Activated T-helper 1 cell treated with Interleukin-2 at 50 U/mL for 16 hours (primary cell): ENCODE measurements at places on chromosomes 7 and 10.

DNA sequence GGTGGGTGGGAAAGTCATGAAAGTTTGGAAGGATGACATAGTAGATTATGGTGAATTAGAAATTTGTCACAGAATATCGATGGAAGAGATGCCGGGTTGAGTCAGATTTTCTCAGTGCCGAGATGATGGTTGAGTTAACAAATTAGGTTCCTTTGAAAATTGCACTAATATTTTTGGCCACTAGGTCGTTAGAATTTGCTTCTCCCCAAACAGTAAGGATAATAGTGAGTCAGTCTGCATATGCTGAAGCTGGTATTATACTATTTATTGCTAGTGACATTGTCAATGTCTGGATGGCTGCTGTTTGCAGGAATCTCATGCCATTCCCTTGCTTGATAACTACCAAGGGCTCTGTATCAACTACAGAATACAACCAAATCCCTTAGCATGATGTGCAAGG, 37.7 kb upstream of the MINDY3 start:
- DNase-seq = no peak

GRCh38 chr10:113202011-113202410, 252.0 kb downstream of the TCF7L2 start:
- no peak for DNase-seq

GRCh38 chr7:154953006-154953684, 49.8 kb downstream of the PAXIP1 start:
- DNase-seq = peak; percentile 38

DNA sequence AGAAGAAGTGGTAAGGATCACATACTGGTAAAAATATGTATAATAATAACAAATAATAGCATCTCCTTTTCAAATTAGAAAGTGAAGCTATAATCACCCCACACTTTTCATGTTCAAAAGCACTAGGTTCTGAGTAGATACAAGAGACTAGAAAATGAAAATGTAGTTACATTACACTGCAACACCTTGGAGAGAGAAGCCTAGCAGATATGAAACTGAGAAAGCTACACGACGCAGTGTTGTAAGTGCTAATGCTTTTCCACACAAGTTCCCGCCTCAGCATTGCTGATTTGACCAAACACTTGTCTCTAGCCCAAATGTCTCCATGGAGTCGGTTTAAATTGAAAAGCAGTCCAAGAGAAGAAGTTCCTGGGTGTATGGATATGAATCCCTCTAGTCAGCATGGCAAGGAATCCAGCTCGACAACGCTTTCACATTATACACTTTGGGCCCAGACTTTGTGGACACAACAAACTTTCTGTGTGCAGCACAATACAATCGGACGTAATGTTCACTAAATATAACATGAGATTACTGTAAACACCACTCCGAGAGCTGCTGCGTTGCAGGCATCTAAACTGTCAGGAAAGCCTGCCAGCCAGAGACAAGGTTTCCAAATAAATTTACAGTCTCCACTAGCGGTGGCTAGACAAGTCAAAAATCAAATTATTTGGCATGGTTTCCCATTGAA, 1.7 kb downstream of the PDE1C start:
- no peak for DNase-seq

DNA sequence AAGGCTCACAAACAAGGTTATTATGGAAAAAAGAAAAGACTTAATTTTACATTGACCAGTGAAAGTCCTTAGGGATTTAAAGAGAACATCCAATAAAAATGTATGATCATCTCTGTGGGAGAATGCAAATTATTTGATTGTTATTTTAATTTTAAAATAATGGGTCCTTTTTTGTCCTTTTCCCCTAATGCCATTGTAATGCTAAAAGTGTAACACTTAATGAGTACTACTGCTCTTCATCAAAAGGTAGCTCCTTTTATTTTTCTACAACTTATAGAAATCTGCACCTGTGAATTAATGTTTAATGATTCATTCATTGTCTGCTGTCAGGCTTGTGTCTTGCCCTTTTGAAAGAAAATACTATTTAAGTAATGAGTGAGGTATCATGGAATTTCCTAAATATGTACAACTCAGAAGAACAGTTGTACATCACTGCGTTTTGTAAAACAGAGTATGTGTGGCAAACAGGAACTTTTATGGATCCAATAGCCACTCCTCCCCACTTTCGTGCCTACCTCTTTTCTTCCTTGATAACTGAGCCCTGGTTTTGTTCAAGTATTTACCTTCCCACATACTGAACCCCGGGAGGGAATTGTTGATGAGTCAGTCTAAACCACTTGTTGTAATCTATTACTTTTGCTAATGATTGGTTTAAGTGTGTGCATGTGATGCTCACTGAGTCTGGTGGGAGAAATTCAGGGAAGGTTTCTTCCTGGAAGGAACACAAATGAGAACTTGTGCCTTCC, 19.9 kb upstream of the TRUB1 start:
- no peak for DNase-seq

- DNase-seq = no peak
Observed at GRCh38 chr7:106569500-106569929, 91.4 kb downstream of the CCDC71L start.

DNA sequence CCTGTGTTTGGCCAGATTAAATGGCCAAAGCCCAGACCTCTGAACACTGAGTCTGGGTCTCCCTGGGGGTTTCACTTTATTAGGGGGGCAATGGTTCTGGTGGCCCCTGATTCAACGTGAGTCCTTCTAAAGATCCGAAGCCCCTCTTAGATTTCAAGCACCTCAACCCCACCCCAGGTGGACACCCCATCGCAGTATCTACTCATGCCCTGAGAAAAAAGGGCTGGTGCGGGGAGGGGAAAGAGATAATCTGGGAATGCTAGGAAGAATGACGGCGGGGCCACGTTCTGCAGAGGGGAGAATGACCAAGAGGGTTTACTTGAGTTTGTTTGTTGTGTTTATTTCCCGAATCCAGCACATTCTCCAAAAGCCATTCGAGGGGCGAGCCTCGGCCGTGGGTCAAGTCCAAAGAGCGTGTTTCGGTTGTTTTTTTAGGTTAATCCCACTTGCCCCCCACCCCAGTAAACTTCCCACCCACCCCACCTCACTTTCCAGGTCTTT, 832 bp downstream of the PDLIM1 start:
- DNase-seq = no peak

- DNase-seq = no peak
Observed at GRCh38 chr10:103739039-103739764, 116.2 kb downstream of the SH3PXD2A start.

DNA sequence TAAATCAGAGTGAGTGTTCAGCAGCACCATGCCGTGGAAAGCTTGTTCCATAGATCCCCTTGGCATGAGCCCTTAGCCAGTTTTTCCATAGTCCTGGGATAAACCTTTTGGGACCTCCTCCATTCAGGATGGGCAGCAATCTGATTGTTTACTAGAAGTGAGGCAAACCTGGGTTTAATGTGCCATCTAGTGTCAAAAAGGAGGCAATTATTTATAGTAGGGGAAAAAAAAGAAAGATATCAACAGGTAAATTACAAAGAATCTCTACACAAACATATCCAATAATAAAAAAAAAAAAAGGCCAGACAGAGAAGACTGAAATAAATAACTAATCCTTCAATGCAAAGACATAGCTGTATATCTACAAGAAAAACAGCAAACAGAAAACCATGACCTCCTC, 229.0 kb upstream of the STK17A start:
- no peak for DNase-seq

DNA sequence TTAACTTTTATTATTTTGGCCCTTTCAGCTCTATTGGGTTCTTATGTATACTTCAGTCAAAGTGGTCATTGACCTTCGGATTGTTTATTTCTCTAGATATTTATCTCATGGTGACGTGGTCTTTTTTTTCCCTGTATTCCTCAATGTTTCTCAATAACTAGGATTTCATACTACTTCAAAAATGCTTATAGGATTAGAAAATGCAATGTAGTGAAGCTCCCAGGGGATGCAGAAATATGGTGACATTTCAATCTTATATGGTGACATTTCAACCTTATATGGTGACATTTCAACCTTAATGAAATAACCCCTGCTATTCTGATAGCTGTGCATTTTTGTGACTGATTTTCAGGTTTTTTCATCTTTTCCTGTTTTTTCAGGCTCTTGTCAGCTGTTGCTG, 51.4 kb downstream of the CHRM2 start:
- no peak for DNase-seq

GRCh38 chr7:105016709-105017656, 3.0 kb downstream of the KMT2E start:
- DNase-seq = no peak

GRCh38 chr10:111103196-111103840, 26.5 kb downstream of the ADRA2A start:
- no peak for DNase-seq

GRCh38 chr7:40324914-40325313, 190.1 kb downstream of the SUGCT start:
- no peak for DNase-seq

- DNase-seq = no peak
Observed at GRCh38 chr10:84296091-84296981, 32.1 kb upstream of the CCSER2 start.

GRCh38 chr7:51121931-51122425, 194.6 kb downstream of the COBL start:
- DNase-seq = no peak

GRCh38 chr7:113873554-113874151, 45.2 kb downstream of the PPP1R3A start:
- DNase-seq = no peak

DNA sequence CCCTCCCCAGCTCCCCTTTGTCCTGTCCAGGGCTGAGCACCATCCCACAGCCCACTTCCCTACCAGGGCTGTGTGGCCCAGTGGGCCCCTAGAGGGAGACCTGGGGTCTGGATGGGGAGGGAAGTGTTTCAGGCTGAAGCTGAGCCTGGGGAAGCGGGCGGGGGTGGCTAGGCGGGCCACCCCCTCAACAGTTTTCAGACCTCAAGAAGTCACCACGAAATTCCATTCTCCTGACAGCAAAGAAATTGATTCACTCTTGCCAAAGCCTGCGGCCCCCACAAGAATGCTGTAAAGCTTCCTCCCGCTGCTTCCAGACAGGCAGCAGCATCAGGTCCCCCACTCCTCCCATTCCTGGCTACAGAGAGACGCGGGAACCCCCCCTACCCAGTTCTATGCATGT, 2.5 kb upstream of the LFNG start:
- DNase-seq = no peak

GRCh38 chr10:91668913-91669312, 36.0 kb upstream of the PPP1R3C start:
- DNase-seq = no peak

GRCh38 chr10:6924166-6924565, 344.1 kb upstream of the PRKCQ start:
- no peak for DNase-seq

DNA sequence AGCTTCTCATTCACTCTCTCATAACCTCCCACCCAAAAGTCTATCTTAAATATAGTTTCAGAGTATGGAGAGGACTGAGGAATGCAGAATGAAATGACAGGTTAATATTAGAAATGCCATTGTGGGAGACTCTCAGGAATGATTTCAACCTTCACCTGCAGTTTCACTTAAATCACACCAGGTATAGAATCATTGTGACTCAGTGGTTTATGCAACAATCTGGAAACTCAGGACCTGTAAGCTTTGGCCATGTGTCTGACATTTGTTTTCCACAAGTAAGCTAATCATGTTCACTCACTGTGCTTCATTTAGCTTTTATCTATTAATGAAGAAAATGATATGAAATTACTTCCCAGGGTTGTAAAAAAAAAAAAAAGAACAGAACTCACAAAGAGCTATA, 8.7 kb upstream of the PTPN12 start:
- DNase-seq = no peak

DNA sequence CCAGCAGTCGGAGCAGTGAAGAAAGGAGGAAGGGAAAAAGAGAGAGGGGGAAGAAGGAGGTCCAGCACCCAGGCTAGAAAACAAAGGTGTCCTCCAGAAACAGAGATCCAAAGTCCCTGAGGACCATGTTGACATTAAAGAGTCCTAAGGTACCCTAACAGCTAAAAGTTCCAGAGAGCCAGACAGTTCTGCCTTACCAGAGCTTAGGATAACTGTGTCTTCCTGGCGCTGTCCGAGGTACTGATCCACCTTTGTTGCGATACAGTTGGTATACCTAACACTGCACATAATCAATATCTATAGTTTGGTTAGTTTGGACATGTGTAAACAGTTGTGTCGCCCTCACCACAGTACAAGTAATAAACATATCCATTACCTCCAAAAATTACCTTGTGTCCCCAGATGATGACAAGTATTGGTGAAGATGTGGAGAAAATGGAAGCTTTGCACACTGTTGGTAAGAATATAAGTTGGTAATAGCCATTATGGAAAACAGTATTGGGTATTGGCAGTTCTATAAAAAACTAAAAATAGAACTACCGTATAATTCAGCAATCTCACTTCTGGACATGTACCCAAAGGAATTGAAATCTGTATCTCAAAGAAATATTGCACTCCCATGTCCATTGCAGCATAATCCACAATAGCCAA, 59.8 kb downstream of the GRID1 start:
- DNase-seq = no peak

GRCh38 chr7:131538071-131538812, 18.2 kb downstream of the PODXL start:
- no peak for DNase-seq
